Right forelimb (tissue), 1 donor: ENCODE measurements at places on chromosomes 3 and 15.

- DNase-seq: no peak
Measured at GRCh38 chr3:71067977-71068654, 515.4 kb downstream of the FOXP1 start.

DNA sequence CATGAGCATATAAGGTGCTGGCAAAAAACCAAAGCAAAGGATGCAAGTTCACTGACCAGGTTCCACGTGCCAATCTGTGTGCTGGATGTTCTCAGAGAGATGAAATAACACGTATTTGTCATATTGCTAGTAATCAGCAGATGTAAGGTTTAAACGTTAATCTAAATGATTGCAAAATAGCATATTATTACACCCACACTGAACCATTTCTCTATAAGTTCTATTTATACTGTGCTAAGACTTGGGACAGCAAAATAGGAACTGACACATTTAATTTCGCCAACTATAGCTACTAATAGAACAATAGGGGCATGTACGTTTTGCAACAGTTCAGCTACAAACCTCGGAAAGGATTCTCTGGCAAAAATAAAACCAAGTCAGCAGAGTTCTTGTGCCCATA, 350.3 kb upstream of the ZNF385D start:
- no peak for DNase-seq

DNA sequence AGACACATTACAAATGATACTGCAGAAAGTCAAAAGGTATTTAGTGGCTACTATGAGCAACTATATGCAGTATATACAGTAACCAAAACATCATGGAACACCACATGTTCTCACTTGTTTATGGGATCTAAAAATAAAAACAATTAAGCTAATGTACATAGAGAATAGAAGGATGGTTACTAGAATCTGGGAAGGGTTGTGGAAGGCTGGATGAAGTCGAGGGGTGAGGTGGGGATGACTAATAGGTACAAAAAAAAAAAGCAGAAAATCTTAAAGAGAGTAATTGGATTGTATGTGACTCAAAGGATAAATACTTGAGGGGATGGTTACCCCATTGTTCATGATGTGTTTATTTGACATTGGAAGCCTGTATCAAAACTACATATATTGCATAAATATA, 848.8 kb upstream of the GBE1 start:
- DNase-seq: no peak

DNA sequence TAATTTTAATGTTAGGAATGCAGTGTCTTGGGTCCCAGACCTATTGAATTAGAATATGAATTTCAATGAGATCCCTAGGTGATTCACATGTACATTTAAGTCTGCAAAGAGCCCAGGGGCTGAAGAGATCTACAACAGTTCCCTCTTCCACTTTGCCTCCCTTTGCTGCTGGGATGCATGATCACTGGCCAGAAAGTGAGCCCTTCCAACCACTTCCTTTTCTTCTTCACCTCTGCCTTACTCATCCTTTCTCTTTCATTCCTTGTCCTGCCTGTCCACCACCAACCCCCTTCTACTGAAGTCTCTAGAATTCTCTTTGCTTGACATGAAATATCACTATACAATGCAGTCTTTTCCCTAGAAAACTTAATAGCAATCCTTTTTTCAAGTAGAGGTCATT, 222.4 kb upstream of the LRIG1 start:
- no peak for DNase-seq

- no peak for DNase-seq
Measured at GRCh38 chr3:104291878-104292277, 1074.8 kb upstream of the ALCAM start.

DNA sequence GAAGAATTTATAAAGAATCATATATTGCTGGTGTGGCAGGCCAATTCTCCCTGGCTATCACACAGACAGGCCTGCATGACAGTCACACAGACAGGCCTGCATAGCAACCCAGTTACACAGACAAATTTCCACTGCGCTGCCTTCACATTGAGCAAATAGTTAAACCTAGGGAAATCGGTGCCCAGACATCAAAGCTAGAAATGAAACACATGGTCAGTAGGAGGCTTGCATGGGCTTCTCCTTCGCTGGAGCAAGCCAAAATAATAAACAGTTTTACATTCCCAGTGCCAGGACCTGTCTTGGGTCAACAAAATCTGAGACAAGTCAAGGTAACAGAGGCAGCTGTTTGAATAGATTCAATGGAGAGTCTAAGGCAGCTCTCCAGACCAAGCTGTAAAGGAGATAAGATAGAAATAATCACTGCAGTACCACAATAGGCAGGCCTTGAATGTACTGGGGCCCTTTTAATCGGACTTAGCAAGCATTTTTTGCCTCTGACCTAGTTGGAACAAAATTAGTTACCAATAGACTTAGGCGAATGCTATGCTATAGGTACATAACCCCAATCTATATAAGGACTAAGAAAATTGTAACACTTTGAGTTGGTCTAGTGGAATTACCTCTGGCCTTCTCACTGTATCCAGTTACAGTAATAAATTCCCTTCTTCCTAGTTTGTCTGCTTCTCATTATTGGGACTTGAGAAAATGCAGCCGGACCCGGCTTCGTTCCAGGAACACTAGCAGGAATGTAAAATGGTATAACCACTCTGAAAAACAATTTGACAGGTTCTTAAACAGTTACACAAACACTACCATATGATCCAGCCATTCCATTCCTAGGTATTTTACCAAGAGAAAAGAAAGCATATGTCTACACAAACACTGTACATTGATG, 274.7 kb upstream of the UBE2E2 start:
- DNase-seq: no peak

DNA sequence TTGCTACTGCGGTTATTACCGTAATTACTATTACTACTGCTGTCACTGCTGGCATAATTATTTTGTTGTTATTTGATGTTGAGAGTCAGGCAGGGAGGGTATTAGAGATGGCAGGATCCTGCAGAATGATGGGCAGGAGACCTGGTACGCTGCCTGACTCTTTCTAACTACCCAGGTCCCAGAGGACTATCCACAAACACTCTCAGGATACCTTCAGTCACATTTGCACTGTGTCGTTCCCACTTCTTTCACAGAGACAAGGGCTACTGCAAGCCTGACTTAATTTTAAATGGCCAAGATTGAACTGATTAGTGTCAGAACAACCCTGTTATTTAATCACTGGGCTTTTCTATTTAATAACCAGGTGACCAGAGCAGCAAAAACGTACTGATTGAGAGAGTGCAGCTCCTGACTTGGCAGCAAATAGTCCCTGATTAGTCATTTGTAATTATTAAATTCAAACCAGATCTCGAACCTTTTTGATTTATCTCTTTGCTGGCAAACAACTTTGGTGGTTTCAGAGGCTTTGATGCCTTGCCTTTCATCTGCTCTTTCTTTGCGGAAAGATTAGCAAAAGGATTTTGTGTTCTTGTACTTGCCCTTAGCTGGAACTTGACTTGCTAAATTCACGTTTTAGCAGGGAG, 88.8 kb upstream of the ARHGEF3 start:
- DNase-seq: no peak

- DNase-seq: peak; percentile 85
Measured at GRCh38 chr3:14508966-14509795, 31.0 kb downstream of the GRIP2 start.

- no peak for DNase-seq
Measured at GRCh38 chr3:195153130-195153529, 117.8 kb downstream of the XXYLT1 start.

- no peak for DNase-seq
Measured at GRCh38 chr3:112987710-112988334, 3.0 kb upstream of the GTPBP8 start.

DNA sequence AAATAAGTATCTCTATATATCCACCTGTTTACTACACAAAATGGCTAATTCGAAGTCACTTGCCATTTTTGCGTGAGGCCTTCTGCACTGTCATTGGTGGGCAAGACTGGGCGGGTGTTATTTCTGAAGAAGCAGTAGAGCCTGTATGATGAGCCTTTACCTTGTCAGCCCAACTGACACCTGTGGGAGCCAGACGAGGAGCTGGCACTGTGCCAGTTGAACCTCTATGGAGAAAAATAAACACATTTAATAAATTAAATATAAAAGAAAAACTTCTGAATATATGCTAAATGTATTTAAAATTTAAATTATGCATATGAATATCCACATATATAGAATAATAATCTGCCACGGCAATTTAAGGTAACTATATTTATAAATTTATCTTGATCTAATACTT, 109.9 kb downstream of the SCAPER start:
- DNase-seq: no peak

DNA sequence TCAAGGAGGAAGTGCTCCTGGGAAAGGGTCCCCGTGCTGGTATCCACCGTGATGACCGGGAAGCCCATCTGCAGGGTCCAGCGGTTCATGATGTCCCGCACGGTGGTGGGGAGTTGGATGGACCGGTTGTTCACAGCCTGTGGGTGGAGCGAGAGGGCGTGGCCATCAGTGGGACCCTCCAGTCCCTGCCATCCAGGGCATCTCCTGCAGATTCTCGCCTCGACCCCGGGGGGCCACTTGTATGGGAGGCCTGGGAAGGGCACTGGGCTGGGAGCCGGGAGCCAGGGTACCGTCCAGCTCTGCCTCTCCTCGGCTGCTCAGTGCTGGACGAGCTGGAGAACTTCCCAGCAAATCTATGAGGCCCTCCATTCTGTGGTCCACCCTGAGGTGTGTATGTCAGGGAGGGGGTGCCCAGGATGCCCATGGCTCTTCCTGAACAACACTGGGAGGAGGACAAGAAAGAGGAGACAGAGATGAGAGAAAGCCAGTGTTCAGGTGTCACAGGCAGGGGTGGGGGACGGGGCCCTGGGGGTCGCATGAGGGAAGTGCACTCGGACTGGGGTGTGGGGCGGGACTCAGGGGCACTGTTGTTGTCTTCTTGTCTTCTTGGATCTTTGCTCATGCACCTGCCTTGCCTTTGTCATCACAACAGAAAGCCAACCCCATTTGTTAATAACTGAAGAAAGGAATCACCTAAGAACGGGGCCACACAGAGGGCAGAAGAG, 13.0 kb downstream of the ANPEP start:
- DNase-seq: no peak

DNA sequence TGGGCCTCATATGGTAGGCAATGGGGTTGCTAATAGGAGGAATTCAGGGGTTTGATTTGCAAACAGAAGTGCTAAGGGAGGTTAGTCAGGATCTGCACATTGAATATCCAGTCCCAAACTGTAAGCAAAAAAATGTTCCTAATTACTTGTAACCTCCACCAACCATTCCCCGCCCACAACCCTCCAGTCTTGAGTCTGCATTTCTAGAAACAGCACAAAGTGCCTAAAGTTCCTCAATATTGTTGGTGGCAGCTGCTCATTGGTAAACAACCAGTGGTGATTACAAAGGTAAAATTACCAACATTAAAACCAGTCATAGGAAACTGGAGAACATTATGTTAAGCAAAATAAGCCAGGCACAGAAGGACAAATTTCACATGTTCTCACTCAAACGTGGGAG, 18.9 kb downstream of the HDC start:
- no peak for DNase-seq

DNA sequence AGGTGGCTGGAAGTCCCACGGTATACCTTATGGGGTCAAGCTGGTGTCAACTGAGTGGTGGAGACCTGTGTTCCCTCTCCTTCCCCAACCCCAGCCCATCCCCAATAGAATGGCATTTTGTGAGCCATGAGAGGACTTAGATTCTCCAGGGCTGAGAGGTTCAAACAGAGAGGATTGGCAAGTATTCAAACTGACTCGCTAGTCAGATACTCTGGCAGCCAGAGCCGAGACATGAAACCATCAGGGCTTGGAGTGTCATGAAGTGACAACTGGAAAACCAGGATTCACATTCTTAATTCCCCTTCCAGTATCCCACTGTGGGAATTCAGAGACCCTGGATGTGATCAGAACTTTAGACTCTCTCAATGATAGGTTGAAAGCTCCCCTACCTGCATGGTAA, 159.4 kb upstream of the SNTN start:
- no peak for DNase-seq

DNA sequence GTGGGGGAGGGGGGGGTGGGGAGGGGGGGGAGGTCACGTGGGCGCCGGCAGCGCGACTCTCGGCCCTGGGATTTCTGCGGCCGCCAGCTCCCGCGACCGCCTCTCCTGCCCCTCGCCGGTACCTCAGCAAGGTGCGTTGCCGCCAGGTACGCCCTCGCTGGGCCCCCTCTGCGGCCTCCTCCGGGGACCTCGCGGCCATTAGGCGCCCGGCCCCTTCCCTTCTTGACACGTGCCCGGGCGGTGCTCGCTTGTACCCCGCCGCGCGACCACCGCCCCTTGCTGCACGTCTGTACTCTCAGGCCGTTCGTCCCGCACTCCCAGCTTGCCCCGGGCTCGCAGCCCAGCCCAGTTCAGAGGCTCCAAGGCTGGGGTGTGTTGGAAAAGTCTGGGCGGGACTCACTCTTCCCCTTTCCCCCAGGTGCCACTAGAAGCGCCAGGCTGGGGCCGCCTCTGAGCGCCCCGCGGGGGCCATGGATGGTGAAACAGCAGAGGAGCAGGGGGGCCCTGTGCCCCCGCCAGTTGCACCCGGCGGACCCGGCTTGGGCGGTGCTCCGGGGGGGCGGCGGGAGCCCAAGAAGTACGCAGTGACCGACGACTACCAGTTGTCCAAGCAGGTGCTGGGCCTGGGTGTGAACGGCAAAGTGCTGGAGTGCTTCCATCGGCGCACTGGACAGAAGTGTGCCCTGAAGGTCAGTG, at the start of gene MAPKAPK3:
Gene MAPKAPK3 (plus strand): TSS at position 56 of the 696 bp plus-strand sequence. CDS start 415 bp downstream, at position 471.
- DNase-seq: peak; percentile 79

- no peak for DNase-seq
Measured at GRCh38 chr15:70502529-70502928, 260.8 kb downstream of the UACA start.

DNA sequence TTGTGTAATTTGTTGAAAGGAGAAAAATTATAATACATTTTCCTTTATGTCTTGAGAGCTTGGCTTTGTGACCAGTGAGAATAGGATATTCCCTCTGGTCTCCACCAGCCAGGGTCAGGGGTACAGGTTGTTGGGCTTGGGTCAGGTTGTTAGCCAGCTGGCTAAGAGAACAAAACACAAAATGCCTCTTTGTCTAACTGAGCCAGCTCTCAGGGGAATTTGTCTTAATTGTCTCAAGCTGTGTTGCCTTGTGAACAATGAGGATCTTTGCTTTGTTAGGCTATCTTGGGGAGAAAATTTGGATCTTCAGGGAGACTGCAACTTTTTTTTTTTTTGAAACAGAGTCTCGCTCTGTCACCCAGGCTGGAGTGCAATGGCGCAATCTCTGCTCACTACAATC, 17.7 kb upstream of the GK5 start:
- no peak for DNase-seq

- no peak for DNase-seq
Measured at GRCh38 chr3:130604806-130605205, 87.8 kb downstream of the COL6A6 start.

GRCh38 chr15:88564741-88565140, 18.3 kb upstream of the DET1 start:
- DNase-seq: no peak
